ENCODE measurements at places on chromosomes 7 and 10.

GRCh38 chr10:117431160-117431559, 55.9 kb upstream of the PDZD8 start:
- no peak for DNase-seq

GRCh38 chr7:47036909-47037308, 545.0 kb downstream of the TNS3 start:
- no peak for DNase-seq

DNA sequence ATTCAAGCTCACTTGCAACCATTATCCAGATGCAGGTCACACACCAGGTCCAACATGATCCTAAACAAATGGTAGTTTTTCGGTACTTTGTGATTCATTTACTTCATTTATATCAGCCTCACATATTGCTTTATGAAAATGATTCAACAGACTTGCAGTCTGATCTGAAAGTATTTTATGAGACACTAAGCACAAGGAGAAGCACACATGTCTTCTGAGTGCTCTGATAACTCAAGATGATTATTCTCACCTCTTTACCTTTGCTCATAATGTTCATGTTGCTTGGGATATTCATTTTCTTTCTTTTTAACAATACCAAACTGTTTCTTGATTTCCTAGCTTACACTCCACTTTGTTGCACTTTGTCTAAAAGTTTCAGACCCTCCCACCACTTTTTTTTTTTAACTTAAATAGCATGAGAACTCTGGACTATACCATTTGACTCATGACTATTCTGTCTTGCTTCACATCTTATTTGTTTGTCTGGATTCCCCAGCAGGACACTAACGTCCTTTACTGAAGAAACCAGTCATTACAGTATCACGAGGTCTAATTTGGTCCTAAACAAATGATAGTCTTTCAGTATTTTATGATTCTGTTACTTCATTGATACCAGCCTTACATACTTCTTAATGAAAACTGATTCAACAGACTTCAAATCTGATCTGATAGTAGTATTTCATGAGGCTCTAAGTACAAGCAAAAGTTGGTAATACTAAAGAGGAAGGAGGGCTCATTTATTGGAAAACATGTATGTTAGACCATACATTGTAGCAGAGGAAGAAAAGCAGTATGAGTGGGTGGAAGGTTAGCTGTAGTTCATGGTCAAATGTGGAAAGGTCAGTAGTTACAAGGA, 171.8 kb upstream of the AHR start:
- no peak for DNase-seq

DNA sequence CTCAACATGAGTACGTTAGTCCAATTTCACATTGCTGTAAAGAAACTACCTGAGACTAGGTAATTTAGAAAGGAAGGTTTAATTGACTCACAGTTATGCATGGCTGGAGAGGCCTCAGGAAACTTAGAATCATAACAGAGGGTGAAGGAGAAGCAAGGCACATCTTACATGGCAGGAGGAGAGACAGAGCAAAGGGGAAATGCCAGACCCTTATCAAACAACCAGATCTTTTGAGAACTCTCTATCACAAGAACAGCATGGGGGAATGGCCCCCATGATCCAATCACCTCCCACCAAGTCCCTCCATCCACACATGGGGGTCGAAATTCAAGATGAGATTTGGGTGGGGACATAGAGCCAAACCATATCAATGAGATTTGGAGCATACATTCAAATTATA, 34.6 kb upstream of the PDSS1 start:
- DNase-seq = no peak

DNA sequence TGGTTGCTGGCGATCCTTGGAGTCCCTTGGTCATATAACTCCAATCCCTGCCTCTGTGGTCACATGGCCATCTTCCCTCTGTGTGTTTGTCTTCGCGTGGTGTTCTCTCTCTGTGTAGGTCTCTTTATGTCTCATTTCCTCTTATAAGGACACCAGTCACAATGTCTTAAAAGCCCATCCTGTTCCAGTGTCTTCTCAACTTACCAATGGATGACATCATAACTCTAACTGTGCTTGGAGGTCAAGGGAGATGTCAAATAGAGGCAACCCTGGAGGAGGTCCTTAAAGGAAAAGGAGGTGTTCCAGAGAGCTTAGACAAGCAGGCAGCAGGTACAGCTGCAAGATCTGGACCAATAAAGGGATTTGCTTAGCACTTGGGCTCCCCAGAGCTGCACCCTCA, 143.0 kb downstream of the BUB3 start:
- DNase-seq = no peak

GRCh38 chr10:119973281-119973680, 80.8 kb downstream of the SEC23IP start:
- DNase-seq = peak; percentile 1

GRCh38 chr7:93185303-93186027, 37.3 kb upstream of the SAMD9L start:
- DNase-seq = no peak

- no peak for DNase-seq
These were observed 41.5 kb downstream of the KLRG2 start for GRCh38 chr7:139441961-139442360.

DNA sequence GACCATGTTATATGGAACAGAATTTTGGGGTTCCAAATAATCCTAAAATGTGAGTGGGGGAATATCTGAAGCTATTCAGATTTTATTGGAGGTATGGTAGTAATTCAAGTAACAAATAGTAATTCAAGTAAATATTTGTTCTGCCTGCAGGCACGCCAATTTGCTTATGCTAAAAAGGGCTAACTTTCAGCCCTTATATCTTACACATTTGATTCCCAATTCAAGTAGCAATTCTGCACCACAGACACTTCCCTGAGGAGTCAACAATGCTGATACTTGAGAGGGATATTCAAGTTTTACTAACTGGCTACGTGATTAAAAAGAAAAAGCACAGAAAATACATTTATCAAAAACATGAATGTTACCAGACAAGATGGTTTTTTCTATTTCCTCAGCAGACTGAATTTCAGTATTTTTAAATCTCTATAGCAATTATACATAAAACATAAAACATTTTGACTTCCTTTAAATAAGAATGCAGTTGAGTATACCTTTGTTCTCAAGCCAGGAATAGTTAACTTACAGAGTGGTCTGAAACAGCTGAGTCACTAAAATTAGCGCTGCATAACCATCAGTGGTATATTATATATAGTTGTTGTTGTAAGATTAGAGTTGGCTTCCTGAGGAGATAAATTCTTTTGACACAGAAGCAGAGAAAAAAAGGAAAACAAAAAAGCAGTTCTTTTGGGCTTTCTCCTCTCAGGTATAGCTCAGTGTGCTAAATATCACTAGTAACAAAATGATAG, 33.9 kb downstream of the MTPN start:
- no peak for DNase-seq

DNA sequence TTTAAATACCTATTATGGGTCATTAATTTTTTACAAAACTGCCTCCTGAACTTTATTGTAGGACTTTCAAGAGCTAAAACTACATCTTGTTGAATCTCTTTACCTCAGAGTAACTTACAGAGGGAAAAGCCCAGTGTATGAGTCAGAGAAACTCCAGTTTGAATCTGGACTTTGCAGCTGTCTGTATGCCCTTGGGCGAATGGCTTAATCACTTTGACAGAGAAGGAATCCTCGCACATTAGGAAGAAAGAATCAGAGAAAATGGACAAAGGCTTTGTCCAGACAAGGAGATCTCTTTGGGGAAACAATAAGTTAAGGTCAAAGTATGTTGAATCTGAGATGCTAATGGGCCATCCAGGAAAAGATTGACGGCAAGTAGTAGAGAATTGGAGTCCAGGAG, 484.2 kb upstream of the CELF2 start:
- DNase-seq = no peak

DNA sequence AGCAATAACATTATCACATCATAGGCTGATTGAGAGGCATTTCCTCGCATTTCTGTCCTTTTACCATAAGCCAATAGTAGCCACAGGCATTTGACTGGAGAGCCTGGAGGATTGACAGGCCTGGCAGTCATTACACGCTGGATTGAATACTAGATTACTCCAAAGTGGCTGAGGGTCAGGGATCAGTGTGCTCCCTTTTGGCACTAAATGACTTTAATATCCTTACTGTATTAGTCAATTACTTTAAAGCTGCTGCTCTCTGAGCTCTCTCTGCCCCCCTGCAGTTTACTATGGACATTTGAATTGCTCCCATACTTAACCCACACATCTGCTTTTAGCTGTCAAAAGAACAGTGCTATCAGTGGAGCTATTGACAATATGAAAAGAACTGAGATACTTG, 302.0 kb downstream of the TFEC start:
- DNase-seq = no peak

GRCh38 chr7:12152196-12152918, 58.7 kb upstream of the TMEM106B start:
- no peak for DNase-seq

- DNase-seq = no peak
These were observed 291.9 kb downstream of the PARD3 start for GRCh38 chr10:34523017-34523767.

- DNase-seq = no peak
These were observed 1093.1 kb upstream of the LRRN3 start for GRCh38 chr7:109997837-109998236.

DNA sequence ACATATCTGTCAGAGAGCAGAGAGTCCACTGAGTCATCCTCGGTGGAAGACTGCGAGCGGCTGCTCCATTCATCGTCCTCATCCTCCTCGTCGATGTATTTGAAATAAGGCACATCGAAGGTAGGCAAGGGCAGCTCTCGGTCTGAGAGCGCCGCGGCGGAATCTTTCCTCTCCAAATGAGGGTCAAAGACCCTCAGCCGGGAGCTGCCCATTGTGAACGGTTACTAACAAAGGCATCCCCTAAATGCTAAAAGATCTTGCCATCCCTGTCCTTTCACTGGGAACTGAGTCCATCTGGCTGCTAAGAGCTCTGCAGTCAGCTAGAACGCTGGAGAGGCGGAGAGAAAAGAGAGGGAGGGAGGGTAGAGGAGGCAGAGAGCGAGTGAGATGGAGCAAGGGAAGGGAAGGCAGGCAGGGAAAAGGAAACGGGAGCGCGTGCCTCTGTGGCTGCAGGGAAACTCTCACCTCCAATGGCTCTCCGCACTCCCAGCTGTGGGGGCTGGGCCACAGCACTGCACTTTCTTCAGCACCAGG, 163.4 kb downstream of the RAPGEF5 start:
- DNase-seq = no peak

DNA sequence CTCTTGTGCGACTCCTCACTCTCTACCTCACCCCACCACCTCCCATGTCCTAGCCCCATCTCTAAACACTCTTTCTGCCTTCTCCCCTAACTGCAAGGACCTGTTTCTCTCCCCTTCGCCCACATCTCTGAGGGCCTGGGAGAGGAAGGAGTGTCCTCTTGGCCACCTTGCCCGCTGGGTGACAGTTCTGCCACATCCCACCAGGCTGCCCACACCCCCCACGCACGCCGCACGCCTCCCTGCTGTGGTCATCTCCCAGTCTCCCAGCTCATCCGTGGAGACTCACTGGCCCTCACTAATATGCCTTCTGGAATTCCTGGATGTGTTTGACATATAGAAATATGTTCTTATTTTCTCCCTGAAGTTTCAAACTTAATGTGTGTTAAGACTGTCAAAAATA, 48.5 kb downstream of the GRB10 start:
- no peak for DNase-seq

DNA sequence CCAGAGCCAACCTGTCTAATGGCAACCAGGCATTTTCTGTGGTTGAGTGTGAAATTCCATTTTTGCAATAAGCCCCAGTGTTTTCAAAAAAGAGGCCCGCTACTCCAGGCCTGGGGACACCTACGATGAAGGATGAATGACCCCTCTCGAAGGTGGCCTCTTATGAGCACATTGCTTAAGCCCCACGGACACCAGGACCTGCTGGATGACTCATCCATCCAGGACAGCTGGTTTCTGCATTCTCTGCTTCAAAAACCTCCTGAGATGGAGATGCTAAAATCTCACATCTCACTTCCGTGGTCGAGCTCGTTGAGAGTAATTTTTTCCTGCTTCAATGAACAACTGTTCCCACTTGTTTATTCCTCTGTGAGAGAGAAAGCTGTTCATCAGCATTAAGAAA, 150.2 kb upstream of the FZD8 start:
- no peak for DNase-seq

- DNase-seq = no peak
These were observed 39.0 kb downstream of the STK17A start for GRCh38 chr7:43621729-43622448.

DNA sequence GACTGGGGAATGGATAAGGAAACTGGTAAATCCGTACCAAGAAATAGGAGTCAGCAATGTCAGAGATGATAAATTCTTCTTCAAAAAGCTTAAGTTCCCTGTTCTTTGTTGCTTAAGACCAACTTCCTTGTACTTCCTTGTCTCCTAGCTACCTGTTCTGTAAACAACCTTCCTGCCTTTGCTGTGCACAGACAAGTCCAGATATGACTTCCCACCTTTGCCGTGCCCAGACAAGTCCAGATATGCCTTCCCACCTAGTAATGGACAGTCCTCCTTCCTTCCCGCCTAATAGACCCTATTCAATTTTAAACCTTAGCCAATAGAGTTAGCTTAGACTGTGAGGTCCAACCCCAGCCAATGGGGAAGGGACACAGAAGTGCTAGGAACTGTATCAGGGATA, 2.5 kb upstream of the ZNF33A start:
- no peak for DNase-seq

GRCh38 chr7:143384148-143384547, 3.0 kb downstream of the ZYX start:
- no peak for DNase-seq

DNA sequence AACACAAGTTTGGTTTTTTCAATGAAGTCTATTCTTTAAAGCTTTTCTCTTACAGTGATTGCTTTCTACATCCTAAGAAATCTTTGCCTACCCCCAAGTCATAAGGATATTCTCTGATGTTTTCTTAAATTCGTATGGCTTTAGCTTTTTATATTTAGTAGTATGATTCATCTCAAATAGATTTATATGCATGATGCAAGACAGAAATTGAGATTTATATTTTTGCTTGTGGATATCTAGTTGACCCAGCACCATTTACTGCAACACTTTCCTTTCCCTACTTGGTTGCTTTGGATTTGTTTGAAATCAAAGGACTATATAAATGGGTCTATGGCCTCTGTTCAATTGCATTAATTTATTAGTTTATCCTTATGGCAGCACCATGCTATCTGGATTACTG, 113.9 kb downstream of the ZNF438 start:
- no peak for DNase-seq

All from HS-27A (cell line).